M059J (cell line): ENCODE measurements at places on chromosomes 2 and 18. TPM values are rescaled to one million over a fixed set of nuclear protein-coding genes. Genes with fewer than 3 reads are reported as not detected.

GRCh38 chr2:58032016-58032763 lies 14.4 kb upstream of the VRK2 start:
- no peak for DNase-seq

Gene EGR4
- total RNA-seq: not detected in 2 replicates

Gene ZAP70
- total RNA-seq: not detected in 2 replicates

DNA sequence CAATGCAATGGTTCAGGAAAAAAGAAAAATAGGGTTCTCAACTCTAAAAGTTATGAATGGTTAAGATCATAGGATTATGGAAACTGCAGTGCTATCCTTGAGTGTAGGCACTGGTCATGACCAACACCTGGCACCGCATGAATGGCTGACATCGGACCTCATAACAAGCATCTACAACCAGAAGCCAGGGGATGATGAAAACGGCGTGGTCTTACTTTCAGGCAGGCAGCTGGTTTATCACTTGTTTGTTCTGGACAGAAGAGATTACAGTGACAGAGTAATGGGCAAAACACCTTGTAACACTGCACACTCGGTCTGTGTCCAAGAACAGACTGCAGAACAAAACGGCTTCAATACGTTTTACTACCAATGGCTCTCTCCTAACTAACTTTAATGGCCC lies 132.8 kb downstream of the STK39 start:
- no peak for DNase-seq

DNA sequence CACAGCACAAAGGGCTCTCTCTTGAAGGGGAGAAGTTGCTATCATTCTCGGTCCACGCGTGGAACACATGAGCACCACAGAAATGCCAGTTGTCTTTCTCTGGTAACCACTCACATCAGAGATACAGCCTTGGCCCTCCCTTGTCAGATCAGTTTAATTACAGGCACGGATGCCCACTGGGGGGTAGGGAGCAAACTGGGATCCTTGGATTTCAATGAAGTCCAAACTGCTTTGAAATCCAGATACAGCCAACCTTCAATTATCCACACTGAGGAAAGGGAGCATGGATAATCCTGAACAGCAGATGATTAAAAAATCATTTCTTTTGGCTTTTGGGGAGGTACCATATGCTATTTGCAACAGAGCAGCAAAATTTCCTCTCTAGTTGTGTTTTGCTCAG lies 63.7 kb upstream of the DAPL1 start:
- no peak for DNase-seq
